ENCODE measurements at places on chromosomes 4 and X. TPM values are rescaled to one million over a fixed set of nuclear protein-coding genes. Genes with fewer than 3 reads are reported as not detected.

Gene LRAT
- 0.16 TPM for total RNA-seq

Gene RHOH
- 0.78 TPM for total RNA-seq

Gene RNF175
- total RNA-seq = 1.00 TPM

Gene BGN
- 175 TPM for total RNA-seq

Gene ARX
- not detected for total RNA-seq

Gene GSPT2
- total RNA-seq = 8.6 TPM

Gene TMEM156
- not detected for total RNA-seq

Gene FGF2
- total RNA-seq = 9.8 TPM

Gene RHOXF1
- not detected for total RNA-seq

Gene SLC49A3
- 12.1 TPM for total RNA-seq

All from cardiac septum (tissue), 1 donor.